Sciatic nerve (tissue), 2 donors: ENCODE measurements at places on chromosomes 12 and 14. TPM values are rescaled to one million over a fixed set of nuclear protein-coding genes. Genes with fewer than 3 reads are reported as not detected.

Gene KRT3
- not detected for total RNA-seq

DNA sequence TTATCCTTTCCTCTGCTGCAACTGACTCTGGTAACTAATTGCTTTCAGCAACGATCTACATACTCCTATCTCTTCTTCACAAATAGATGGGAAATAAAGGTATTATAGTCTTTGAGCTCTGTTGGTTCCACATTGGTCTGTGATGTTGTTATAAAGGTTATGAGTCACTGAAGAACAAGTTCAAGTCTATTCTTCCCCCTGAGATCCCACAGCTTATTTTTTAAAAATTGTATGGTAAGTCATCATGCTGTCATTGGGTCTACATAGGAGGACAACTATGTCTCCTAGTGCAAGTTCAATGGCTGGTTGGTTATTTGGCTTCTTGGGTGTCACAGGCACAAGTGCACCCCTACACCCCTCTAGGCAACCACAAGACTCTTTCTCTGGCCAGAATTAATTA is 49.6 kb upstream of the PTCSC3 start:
- no peak for DNase-seq

DNA sequence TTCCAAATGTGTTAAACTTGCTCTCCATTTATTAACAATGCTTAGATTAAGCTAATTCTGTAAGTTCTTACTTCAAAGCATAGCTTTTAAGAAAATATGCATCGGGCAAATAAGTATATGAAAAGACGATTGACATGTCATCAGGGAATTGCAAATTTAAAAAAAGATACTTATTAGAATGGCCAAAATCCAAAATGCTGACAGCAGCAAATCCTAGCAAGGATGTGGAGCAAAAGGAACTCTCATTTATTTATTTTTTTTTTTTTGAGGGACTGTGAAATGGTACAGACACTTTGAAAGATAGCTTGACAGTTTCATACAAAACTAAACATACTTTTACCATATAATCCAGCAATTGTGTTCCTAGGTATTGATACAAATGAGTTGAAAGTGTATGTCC is 779.5 kb upstream of the MDGA2 start:
- no peak for DNase-seq

GRCh38 chr14:60859525-60859924 is 121.4 kb downstream of the TRMT5 start:
- no peak for DNase-seq

- DNase-seq = peak; percentile 13
Observed at GRCh38 chr14:101027291-101027690, 123.8 kb upstream of the RTL1 start.

DNA sequence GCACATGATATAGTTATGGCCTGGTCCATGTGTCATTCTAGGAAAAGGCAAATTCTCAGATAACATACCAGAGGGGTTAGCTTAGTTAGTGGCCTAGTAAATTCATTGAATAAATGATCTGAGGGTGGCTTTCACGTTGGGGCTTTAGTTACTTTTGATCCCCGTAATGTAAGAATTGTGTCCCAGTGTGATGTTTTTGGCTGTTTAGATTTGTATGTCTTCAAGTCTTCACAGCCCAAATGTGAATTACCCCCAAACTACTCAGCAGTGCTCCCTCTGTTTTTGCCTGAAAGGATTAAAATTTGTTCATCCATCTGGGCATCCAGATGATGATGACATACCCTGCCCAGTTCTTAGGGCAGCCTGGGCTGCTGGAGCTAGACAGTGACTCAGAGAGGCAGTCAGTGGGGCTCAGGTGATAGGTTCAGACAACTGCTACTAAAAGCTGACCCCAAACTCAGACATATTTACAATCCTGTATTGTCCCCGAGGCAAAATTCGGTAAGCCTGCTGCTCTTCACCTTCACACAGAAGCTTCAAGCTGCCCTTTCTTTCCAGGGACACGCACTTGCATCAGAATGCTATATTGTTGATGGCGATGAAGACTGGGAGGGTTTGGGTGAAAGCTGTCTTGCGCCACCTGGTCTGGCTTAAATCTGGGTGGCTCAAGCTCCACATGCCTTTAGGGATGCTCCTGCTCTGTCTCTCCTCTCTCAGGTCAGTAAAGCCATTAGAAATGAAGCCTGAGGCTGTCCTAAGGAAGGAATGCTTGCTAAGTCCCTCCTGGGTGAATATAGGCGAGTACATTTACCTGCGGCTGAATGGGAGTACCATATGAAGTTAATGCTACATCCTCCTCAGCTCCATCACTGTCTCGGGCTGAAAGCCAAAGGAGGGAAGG is 10.3 kb downstream of the GPRC5D start:
- no peak for DNase-seq
